ENCODE measurements at places on chromosomes 5 and 9.

- peak; percentile 74 for DNase-seq
Observed at GRCh38 chr9:19456996-19457692, 48.3 kb downstream of the ACER2 start.

- no peak for DNase-seq
Observed at GRCh38 chr9:134909511-134910481, 7.9 kb downstream of the FCN1 start.

DNA sequence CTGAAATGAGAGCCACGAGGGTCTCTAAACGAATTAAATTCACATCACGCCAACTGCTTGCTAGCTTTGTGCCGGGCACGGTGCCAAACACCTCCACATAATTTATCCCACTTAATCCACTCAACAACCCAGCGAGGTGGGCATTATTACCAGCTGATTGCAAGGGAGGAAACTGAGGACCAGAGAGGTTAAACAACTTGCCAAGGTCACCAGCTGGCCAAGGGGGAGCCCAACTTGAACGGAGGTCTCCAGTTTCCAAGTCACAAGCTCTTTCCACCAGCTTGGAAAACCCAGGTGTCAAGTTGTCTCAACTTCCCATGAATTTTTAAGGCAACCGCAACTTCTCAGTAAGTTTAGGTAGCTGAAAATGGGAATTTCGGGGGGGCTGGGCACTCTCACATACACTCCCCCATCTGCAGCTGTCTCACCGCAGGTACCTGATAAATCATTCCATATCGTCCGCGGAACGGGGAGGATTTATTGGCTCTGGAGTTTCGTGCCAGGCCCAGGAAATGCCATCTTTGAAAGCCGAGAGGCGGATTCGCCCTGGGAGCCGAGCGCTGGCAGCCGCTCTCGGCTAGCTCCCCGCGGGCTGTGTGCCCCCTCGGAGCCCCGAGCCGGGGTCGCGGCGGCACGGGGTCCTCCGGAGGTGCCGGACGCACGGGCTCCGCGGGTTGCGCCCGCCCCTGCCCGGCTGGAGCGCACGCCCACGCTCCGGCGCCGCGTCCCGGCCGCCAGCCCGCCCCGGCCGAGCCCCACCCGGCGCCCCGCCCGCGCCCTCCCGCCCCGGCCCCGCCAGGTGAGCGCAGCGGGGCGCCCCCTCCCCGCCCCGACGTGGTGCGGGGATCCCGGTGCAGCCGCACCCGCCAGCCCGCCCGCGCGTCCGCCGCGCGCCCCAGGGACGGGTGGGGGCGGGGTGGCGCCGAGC is 617 bp downstream of the PTPN3 start:
- no peak for DNase-seq

- DNase-seq = no peak
Observed at GRCh38 chr9:78073722-78074121, 42.1 kb upstream of the GNAQ start.

DNA sequence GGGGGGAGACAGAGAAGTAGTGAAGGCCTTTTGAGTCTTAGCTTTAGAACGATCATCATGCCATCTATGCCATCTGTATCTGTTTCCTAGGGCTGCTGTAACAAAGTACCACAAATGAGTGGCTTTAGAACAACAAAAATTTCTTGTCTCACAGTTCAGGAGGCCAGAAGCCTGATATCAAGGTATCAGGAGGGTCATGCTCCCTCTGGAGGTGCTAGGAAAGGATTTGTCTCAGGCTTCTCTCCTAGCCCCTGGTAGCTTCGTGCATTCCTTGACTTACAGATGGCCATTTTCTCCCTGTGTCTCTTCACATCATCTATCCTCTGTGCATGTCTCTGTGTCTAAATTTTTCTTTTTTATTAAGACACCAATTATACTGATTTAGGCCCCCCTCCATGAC is 5.2 kb downstream of the CARD6 start:
- no peak for DNase-seq

GRCh38 chr9:3730511-3730922 is 204.7 kb upstream of the RFX3 start:
- DNase-seq = no peak

DNA sequence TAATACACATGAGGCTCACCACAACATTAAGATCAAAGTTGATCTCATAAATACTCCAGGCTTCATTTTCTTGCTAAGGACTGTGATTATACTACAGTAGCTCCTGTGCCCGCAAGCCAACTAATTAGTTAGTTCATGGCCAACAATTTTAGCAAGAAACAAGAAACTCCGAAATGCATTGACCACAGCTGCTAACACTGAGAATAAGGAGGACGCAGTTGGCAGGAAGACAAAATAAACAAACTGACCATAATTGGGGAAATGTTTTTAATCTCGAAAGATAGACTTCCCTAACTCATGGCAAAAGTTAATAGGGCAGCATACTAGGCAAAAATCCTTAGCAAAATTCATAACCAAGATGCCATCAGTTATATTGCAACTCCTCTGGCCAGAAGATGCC is 115.5 kb upstream of the SPEF2 start:
- no peak for DNase-seq

DNA sequence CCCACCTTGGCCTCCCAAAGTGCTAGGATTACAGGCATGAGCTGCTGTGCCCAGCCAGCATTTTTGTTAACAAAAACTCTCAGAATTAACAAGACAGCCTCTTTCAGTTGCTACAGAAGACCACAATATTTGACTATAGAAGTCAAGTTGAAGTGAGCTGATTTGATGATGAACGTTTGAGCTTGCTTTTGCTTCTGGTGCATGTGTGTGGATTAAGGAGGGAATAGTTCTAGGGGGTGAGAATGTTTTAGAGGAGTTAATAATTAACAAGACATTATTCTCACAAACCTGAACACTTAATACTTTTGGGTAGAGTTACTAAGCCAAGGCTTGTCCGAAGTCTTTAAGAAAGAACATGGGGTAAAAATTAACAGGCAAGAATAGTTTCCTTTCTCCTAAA is 191.6 kb downstream of the TENT4A start:
- DNase-seq = no peak

DNA sequence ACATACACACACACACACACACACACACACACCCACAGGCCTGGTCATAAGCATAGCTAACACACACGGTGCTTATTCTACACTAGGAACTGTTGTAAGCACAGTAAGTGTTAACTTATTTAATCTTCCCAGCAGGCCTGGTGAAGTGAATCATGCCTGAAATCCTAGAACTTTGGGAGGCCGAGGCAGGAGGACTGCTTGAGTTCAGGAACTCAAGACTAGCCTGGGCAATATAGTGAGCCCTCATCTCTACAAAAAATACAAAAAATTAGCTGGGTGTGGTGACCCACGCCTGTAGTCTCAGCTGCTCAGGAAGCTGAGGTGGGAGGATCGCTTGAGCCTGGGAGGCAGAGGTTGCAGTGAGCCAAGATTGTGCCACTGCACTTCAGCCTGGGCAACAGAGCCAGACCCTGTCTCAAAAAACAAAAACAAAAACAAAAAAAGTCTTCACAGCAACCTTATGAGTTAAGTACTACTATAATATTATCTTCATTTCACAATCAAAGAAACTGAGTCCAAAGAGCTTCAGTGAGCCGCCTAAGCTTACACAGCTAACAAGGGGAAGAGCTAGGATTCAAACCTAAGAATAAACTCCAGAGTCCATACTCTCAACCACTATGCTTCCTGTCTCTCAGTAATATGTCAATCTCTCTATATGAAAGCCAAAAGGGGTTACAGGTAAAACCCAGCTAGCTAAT is 2.3 kb downstream of the MEGF9 start:
- DNase-seq = no peak

DNA sequence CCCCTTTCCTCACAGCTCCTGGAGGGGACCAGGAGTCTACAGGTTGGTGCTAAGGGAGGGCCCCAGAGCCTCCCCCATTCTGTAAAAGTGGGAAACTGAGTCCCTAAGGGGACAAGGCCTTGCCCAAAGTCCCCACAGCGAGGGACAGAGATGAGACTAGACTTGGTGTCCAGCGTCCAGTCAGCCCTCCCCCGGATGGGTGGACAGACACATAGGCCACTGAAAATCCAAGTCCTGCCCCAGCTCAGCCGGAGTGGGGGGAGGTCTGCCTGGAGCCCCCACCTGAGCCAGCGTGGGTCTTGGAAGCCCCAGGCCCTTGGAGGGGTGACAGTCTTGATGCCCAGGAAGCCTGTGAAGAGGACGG is 5.2 kb downstream of the BARHL1 start:
- no peak for DNase-seq

GRCh38 chr9:121675969-121676822 is 24.8 kb downstream of the DAB2IP start:
- DNase-seq = no peak

DNA sequence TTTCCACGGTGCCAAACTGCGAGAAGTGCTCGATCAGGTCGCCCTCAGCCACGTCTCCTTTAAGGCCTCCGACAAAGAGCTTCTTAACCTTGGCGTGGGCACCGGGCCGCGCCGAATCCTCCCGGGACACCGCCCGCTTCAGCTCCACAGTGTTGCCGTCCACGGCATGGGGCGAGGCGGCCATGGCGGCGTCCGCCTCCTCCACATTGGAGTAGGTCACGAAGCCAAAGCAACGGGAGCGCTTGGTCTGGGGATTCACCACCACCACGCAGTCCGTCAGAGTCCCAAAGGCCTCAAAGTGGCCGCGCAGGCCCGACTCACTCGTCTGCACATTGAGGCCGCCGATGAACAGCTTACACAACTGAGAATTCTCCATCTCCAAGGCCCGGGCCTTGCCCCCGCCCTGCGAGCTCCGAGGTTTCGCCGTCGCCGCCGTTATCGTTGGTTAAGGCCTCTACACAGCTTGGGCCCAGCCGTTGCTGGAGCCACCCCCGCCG is 424 bp downstream of the HNRNPA0 start:
- DNase-seq = no peak

GRCh38 chr5:6457592-6457991 is 8.9 kb downstream of the UBE2QL1 start:
- no peak for DNase-seq

DNA sequence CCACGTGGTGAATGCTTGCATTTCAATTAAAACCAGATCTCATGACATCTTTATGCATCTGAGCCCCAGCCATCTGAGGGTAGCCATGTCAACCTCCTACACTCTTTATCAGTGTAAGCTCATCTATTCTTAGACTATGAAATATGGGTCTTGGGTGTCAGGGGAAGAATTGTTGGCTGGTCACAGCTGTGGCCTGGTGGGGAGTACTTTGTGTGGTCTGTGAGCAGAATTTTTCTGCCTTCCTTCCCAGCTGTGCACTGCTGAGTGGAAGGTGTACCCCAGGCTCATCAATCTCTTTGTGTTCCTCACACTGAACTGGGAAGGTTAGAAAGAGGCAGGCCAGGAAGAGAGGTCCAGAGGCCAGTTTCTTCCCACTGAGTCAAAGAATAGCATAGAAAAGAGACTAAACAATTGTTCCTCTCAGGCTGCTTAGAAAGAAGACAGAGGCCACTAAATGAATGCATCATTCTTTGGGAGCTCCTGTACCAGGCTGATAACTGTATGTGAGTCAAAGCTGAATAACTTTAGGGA is 202.7 kb upstream of the RGMB start:
- no peak for DNase-seq

DNA sequence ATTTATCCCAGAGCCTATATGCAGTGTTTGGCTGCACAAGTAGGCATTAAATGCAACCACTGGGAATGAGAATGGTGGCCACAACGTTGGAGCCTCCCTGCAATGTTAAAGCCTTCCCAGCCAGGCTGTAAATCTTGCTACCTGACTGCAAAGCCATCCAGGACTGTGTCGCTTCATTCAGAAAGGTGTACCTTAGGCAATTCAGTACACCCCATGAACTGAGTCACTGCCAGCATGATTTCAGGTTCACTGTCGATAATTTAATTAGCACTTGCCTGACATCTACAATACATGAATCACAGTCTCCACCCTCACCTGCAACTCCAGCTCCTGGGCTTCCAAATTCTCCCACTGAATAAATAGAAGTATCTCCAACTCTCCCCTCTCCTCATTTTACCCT is 108.4 kb downstream of the SLIT3 start:
- DNase-seq = no peak

GRCh38 chr5:2840372-2840915 is 89.0 kb upstream of the IRX2 start:
- DNase-seq = no peak

- no peak for DNase-seq
Observed at GRCh38 chr9:95132366-95133324, 184.9 kb downstream of the FANCC start.

DNA sequence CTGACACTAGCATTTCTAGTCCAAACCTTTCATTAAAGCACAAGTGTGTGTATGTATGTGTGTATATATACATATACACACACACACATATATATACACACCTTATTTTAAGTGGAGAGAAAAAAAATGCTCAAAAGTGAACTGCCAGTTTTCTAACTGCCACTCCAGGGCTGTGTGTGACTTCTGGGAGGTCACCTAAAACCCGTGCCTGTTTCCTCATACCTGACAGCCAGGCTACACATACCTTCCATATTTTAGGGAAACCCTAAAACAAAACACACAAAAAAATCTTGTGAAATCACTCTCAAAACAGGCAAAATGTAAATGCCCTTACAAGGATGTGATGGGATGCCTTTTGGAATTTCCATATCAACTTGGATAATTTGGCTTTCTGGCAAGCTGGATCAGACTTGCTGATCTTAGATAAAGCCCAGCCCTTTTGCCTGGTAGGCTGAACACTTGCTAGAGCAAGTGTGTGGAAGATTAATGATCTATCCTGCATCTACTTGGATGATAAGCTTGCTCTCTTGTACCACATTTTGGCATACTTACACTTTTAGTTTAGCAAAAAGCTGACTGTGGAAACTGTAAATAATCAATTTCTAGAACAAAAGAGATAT is 127.8 kb downstream of the GNAQ start:
- DNase-seq = no peak

GRCh38 chr5:147927901-147928300 is 21.6 kb upstream of the C5orf46 start:
- no peak for DNase-seq

GRCh38 chr9:107422189-107423185 is 67.1 kb downstream of the KLF4 start:
- peak; percentile 11 for DNase-seq

GRCh38 chr9:105385381-105385985 is 62.4 kb upstream of the FSD1L start:
- peak; percentile 40 for DNase-seq

DNA sequence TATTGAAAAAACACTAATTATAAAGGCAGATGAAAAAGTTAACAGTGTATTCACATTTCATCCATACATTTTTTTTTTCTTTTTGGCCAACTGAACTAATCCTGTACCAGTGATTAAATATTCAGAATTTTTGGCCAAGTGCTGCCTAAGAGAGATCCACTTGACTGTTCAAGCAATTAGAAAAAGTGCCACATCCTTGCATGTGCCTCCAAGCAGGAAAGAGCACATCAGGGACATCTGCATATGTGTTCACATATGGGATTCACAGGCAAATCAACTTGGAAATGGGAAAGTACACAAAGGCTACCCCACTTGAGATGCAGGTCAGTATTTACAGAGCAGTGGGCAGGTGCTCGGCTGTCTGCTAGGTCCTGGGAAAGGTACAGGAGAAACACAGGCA is 163.3 kb upstream of the LHFPL2 start:
- no peak for DNase-seq
